ENCODE measurements at places on chromosomes 16 and 17.

- no peak for DNase-seq
Observed at GRCh38 chr17:5662409-5663085, 78.2 kb upstream of the NLRP1 start.

DNA sequence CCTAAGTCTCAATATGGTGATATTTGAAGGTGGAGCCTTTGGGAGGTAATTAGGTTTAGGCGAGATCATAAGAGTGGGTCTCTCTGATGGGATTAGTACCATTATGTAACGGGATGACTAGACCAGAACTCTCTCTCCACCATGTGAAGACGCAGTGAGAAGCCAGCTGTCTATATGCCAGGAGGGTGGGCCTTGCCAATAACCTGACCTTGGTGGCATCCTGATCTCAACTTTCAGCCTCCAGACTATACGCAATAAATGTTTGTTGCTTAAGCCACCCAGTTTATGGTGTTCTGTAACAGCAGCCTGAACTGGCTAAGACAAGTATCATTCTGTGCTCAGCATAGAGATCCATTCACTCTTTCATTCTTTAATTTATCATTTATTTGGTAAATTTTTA, 167.2 kb upstream of the CDH11 start:
- no peak for DNase-seq

DNA sequence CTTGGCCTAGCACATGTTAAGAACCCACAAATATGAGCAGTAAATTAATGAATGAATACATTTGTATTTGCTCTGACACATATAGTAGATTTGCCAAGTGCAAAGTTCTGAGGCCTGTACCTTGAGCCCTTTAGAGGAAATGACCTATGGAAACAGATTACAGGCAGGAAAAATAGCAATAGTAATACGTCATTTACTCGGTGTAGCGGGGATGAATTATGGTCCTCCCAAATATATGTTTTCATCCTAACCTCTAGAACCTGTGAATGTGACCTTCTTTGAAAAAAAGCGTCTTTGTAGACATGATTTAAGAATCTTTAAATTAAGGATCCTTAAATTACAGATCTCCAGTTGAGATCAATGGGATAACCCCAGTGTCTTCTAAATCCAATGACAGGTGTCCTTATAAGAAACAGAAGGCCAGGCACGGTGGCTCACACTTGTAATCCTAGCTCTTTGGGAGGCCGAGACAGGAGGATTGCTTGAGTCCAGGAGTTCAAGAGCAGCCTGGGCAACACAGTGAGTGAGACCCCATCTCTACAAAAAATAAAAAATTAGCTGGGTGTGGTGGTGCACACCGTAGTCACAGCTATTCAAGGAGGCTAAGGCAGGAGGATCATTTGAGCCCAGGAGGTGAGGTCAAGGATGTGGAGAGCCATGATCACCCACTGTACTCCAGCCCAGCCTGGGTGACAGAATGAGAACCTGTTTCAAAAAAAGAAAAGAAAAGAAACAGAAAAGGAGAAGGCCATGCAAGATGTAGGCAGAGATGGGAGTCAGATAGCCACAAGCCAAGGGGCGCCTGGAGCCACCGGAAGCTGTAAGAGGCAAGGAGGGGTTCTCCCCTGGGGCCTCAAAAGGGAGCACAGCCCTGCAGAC, 5.1 kb upstream of the ITPRIPL2 start:
- DNase-seq: no peak

DNA sequence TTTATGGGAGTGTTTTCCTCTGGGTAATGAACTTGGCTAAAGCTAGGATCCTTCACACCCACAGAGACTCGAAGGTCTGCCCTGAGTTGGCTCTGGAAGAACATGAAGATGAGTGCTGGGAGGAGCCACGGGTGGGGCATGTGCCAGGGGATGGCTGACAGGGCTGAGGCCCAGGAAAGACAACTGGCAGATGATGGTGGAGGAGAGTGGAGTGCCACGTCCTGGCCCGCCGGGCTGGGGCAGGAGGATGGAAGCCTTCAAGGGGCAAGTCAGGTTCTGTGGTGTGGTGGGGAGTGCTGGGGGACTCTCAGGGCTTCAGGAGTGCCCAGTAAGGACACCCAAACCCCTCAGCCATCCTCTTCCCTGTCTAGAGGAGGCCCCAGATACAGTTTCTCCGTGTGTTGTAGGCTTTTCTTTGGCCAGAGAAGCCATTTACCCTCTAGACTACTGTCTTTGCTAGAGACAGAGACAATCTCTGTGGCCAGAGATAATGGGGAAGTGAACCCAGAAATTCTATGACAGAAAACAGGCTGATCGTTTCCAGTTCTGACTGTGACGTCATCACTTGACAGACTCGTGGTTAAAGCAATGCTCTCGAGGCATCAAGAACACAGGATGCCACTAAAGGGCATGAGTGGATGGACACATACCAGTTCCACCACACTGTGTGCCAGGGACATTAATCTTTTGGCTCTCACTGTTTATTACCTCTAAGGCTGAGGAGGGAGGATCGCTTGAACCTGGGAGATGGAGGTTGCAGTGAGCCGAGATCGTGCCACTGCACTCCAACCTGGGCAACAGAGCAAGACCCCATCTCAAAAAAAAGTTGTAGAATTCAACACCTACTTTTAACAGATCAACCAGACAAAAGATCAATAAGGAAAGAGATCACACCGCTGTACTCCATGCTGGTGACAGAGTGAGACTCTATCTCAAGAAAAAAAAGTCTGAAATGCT, 18.6 kb upstream of the SLC5A10 start:
- no peak for DNase-seq

- DNase-seq: no peak
Observed at GRCh38 chr16:12992066-12992465, 90.7 kb downstream of the SHISA9 start.
